Trophoblast cell (in vitro differentiated cells and primary cell): ENCODE measurements at places on chromosomes 2 and 18.
A peak's percentile ranks its signal among the peaks of the same experiment; 100 is the strongest.

- DNase-seq, result no peak
Observed at GRCh38 chr2:236536727-236537398, 32.8 kb upstream of the ACKR3 start.

DNA sequence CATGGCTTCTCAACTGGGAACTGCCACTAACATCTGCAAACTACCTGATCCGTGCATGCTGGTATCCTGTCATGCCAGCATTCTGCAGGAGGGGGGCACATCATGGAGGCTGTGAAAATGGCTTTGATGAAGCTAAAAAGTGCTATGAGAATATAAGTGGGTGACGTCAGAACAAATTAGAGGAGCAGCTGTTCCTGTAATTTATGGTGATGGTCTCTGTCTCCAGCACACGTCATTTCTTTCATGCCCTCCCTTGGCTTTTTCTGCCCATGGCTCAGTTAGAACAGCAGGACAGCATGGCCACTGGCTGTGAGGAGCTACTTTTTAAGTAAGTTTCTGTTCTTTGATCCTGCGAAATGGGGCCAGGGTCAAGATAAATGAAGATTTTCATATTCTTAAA lies 466.3 kb downstream of the THSD7B start:
- DNase-seq, result no peak

DNA sequence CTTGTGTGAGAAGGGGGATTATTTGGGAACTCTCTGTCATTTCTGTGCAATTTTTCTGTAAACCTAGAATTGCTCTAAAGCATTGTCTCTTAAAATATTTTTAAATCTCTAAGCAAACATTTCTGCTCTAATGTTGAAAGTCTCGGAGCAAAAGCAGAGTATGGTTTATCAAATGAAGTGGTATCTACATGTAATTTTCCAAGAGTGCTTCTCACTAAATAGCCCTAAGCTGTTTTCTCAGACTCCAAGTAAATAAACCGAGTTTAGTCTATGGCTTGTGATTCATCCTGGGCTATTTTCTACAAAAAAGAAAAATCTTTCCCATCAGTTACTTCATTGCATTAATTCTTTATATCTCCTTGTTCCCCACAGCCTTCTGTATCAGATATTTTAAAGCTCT lies 90.8 kb downstream of the METTL4 start:
- DNase-seq, result no peak

- no peak for DNase-seq
Observed at GRCh38 chr2:160096409-160096808, 34.0 kb upstream of the PLA2R1 start.

DNA sequence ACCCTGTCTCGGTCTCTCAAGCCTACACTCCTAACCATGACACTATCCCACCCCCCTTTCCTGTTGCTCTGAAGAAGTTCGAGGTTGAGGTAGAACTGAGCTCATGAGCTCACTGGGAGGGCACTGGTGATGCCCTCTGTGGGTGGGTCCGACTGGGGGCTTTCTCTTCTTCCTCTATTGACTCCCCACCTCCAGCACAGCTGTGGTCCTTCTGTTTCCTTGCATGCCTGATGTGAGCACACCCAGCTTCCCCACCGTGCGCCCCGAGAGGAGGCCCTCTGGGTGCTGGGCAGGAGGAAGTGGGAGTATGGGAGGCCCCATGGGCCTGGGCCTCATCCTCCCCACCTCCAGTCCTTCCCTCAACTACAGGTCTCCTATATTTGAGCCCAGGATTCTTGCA lies 20.9 kb downstream of the SPEG start:
- no peak for DNase-seq

- DNase-seq, result no peak
Observed at GRCh38 chr2:100592226-100592625, 29.4 kb downstream of the PDCL3 start.

GRCh38 chr2:209431701-209432100 lies 7.9 kb downstream of the MAP2 start:
- DNase-seq, result peak; percentile 35

GRCh38 chr2:19899985-19900930 lies 1.5 kb downstream of the TTC32 start:
- no peak for DNase-seq

GRCh38 chr2:178047391-178047790 lies 25.2 kb downstream of the PDE11A start:
- DNase-seq, result no peak

GRCh38 chr2:97663962-97664635 lies at the start of gene ACTR1B:
Gene ACTR1B (minus strand): TSS chr2:97664044. CDS start chr2:97663890, 154 bp downstream.
- peak; percentile 99 for DNase-seq

DNA sequence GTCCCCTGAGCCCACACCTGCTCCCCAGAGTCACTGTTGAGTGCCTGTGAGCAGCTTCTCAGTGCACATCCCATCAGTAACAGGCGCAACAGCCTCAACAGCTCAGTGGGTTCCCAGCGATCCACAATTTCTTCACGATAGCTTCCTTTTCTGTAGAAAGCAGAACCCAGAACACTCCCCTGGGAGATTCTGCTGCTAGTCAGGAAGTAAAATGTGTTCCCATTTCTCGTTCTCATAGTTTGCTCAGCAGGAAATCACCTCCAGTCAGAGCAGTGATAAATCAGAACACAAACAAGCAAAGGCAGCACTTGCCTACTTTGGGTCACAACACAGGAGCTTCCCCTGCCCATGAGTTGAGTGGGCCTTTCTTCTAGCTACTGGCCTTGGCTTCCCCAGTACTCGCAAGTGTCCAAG lies 48.9 kb upstream of the ATG16L1 start:
- no peak for DNase-seq

DNA sequence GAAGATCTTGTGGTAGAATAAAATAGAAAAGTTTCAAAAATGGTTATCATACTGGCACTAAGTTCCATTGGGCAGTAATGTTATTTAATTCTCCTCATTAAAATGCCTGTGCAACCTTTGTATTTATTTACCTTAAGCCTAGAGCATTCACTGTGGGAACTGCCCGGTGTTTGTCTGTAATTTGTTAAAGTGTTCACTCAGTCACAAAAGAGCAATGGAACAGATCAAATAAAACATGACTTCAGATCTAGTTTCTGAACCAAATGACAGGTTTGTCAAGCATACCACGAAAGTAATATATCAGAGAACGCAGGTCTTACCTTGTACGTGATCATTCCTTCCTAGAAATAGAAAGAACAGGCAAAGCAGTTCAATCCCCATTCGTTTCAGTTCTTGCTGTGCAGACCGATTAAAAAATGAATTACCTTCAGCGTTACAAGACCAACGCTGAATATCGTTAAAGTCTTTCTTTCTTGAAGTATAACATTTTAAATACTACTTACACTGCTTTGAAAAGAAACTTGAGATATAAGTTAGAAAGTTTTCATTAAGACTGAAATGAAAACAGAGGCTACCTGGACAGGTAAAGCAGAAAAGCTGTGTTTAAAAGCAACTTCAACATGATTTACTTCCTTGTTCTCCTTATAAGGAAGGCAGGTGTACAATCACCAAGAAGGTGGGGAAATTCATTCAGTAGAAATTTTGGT lies at the start of gene ITGB6:
ITGB6 (minus strand) TSS at position 590 of the 707 bp plus-strand sequence; CDS start at position 381, 209 bp downstream.
- peak; percentile 33 for DNase-seq

GRCh38 chr18:26057344-26057773 lies 33.1 kb downstream of the SS18 start:
- peak; percentile 86 for DNase-seq

GRCh38 chr2:230666885-230667712 lies 45.5 kb upstream of the CAB39 start:
- DNase-seq, result peak; percentile 38

GRCh38 chr2:122070241-122070731 lies 314.8 kb downstream of the TSN start:
- DNase-seq, result no peak

- DNase-seq, result no peak
Observed at GRCh38 chr2:179842498-179843153, 18.8 kb downstream of the ZNF385B start.

GRCh38 chr2:165691615-165692014 lies 102.4 kb downstream of the GALNT3 start:
- no peak for DNase-seq

DNA sequence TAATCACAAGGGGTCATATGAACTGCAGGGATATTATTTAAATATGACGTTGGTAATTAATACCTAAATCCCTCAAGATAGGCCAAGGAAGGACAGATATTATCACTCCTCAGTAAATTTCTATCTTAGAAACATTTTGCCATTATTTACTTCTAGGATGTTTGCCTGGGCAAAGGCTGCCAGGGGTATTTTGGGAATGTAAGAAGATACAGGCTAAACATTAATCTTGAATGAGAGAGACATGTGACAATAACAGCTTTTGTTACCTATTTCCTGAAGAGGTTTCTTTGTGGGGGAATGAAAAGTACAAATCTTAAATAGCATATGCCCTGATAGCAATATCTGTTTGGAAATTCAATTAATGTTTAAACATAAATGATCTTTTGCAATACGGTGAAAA lies 756 bp upstream of the CCDC195 start:
- no peak for DNase-seq

DNA sequence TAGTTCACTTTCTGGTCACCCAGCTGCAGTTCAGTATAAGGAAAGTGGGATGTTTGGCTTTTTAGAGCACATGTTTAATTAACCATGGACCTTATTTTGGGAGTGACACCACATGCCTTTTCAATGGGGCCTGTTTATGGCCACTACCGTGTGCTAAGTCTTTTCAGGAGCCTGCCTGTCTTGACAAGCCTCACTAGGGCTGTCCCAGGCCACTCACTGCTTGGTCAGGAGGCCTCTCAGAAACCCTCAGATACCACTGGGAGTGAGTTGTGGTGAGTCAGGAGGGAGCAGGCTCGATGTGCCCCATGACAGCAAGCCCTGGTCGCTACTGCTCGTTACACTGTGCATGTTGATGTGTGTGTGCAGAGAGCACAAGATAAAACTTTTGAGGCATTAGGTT lies 123.0 kb downstream of the MAP4K4 start:
- no peak for DNase-seq

- no peak for DNase-seq
Observed at GRCh38 chr2:222548992-222549391, 106.9 kb downstream of the FARSB start.

GRCh38 chr2:172196768-172197431 lies 94.2 kb upstream of the DLX2 start:
- DNase-seq, result peak; percentile 98

DNA sequence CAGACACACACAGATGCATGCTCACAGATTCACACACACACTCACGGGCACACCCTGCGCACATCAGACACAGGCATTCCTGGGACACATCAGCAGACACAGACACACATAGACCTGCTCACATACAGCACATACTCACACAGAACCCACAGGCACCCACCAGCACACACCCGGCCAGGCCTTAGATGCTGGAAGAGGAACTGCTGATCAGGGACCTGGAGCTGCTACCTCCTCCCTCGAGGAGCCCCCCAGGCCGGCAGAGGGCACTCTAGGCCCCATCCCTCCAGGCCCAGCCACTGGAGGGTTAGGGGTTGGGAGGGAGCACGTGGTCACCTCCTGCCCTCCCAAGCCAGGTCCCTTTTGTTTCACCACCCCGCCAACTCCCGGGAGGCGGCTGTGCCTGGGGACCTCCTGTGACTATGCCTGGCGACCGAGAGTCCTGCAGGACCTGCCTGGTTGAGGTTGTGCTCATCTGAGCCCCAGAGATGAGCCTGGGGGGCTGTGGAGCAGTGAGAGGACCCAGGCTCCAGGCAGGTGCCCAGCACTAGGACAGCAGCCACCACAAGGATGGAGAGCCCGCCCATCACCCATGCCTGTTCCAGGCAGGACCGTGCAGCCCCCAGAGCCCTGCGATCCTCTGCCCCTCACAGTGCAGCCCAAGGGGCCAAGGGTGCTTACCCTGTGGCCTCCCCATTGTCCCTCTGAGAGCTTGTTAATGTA lies 21.0 kb upstream of the PTMA start:
- DNase-seq, result no peak

DNA sequence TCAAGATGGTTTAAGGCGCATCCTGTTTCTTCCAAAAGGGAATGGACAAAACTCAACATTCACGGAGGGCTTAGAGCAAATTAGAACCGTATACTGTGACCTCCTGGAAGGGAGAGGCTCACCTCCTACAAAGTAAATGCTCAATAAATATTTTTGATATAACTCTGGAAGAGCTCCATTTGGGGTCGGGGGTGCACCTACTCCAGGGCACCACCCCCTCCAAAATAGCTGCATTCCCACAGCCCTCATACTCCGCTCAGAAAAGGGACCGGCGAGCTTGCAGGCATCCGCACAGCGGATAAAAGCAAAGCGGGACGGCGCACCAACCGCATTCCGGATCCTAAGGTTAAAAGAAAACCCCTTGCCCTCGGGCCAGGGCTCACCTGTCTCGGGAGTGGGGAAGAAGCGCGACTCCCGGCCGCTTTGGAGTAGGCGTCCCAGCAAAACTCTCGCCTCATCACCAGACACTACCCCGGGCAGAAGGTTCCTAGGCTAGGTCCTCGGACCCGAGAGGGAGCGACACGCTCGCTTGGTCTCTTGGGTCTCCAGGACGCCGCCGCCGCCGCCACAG lies 378 bp downstream of the WDPCP start:
- no peak for DNase-seq

- DNase-seq, result no peak
Observed at GRCh38 chr2:88165332-88166003, 4.7 kb upstream of the THNSL2 start.

GRCh38 chr2:32712870-32713269 lies 85.0 kb downstream of the TTC27 start:
- DNase-seq, result no peak
